MV-4-11 (cell line): ENCODE measurements at places on chromosomes 3 and 15.

- DNase-seq = no peak
Measured at GRCh38 chr3:127539366-127540060, 51.0 kb downstream of the TPRA1 start.

DNA sequence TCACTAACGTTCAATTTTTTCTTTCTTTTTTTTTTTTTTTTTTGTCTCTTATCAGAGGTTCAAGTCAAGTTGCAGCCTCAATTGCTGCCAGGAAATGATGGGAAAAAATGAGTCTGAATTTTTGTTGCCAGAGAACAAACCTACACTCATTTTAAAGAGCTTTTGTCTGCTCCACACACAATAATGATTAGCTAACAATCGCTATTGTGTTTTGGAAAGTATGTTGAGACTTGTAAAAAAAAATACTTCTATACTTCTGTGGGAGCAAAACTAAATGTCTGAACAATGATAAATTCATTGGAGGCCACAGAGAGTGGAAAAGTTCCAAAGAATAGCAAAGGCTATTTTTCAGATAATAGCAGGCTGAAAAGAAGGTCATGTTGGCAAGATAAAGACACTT, 176.3 kb upstream of the LMCD1 start:
- no peak for DNase-seq

- no peak for DNase-seq
Measured at GRCh38 chr3:128188326-128188725, 35.0 kb downstream of the EEFSEC start.

DNA sequence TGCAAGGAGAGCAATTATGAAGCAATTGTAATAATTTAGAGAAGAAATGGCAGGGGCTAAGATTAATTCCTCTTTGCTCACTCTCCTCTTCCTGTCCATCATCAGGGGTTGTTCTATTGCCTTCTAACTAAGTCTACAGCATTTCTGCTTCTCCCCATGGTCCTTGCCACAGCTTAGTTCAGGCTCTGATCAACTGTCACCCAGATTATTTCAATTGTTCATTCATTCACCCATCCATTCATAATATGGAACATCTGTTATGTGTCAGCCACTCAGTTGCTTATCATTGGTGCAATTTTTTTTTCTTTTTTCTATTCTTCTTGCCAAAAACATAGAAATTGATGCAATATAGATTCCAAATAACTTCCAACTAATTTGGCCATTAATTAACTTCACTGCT, 93.2 kb downstream of the CD47 start:
- no peak for DNase-seq

DNA sequence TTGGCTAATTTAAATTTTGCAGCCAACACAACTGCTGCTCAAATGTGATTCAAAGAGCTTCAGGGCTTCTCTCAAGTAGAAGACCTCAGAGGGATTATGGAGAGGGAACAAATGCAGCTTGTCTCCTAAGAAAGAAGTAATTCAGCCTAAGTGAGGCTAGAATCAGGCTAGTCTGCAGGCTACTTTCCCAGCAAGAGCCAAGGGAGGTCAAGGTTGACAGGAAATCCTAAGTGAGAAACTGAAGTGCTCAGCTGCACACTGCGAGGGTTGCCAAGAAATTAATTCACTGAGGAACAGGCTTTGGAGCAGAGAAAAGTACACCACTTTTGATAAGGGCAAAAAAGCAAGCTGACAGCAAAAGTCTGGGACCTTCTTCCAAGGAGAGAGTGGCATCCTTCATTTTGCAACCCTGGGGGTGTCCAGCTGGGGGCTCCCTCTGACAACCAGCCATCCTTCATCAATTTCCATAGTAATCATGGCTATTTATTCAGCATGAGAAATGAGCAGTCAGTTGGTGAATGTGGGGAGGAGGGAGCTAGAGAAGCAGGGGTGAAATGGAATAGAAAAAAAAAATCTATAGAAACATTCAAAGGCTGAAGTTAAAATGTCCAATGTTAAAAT, 646.4 kb upstream of the ADAMTS9 start:
- DNase-seq = no peak
